Activated CD4-positive, alpha-beta memory T cell treated with anti-CD3 and anti-CD28 coated beads, Interleukin-2, amount 10 ng/mL, durations not matched to agents 7 days and 5 days (primary cell): ENCODE measurements at places on chromosomes 1 and 21. TPM values are rescaled to one million over a fixed set of nuclear protein-coding genes. Genes with fewer than 3 reads are reported as not detected.

DNA sequence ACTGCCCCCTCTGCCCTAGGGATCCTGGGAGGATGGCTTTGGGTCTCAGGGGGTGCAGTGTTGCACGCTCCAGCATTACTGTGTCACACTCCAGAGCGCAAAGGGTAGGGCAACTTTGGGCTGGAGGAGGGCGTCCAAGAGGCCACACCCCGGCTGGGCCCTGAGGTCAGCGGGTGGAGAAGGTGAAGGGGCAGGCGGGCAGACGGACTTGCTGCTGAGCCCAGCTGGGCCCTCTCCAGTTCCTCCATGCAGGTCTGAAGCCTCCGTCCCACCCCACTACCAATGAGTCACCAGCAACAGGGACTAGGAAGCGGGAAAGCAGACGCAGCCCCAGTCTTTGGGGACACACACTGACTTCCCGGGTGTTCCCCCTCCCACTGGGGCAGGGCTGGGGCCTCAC is 116.0 kb downstream of the CASZ1 start:
- DNase-seq, result no peak

DNA sequence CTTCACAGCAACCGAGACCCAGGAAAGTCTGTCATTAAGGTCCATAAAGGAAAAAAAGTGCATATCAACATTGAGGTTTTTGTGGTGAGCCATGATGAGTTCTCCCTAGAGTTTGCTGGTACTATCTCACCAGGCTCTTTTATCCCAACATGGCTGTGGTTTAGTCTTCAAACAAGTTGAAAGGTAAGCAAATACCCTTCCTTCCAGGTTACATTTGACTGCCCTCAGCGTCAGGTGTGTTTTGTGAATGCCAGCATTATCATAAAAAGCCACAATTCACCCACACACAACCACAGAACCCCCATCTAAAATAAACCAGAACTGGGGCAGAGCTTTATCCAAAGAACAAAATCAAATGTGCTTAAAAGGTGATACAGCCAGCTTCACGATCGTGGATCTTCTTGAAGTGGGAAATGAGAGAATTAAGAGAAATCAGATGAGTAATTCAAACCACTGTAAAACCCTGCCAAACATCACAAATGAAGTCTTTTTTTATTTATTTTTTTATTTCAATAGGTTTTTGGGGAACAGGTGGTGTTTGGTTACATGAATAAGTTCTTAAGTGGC is 64.7 kb downstream of the SETD4 start:
- DNase-seq, result no peak

Gene GPR37L1
- not detected for total RNA-seq

Gene MYOM3
- not detected for total RNA-seq

DNA sequence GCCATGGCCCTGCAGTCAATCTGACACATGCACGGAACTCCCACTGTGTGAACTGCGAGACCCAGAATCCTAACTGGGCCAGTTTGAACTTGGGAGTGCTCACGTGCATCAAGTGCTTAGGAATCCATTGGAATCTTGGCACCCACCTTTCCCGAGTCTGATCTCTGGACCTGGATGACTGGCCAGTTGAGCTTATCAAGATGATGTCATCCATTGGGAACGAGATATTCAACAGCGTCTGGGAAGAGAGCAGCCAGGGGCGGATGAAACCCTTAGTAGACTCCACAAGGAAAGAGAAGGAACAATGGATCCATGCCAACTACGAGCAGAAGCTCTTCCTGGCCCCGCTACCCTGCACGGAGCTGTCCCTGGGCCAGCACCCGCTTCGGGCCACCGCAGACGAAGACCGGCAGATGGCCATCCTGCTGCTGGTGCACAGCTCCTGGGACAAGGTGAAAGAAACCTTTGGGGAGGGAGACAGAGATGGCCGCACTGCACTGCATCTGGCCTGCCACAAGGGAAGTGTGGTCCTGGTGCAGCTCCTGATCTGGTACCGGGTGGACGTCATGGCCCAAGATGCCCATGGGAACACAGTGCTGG is 3.1 kb upstream of the TDRD5 start:
- DNase-seq, result no peak

DNA sequence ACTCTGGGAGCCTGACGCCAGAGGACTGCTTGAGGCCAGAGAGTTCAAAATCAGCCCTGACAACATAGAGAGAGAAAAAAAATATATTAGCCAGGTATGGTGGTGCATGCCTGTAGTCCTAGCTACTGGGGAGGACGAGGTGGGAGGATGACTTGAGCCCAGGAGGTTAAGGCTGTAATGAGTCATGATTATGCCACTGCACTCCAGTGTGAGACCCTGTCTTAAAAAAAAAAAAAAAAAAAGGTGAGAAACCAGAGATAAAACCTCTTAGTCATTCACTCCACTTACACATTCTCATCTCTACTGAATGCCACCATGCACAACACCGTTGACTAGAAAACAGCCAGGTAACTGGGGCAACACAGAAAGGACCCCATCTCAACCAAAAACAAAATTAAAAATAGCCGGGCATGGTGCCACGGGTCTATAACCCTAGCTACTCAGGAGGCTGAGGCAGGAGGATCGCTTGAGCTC is 178.1 kb downstream of the SLC45A1 start:
- no peak for DNase-seq

DNA sequence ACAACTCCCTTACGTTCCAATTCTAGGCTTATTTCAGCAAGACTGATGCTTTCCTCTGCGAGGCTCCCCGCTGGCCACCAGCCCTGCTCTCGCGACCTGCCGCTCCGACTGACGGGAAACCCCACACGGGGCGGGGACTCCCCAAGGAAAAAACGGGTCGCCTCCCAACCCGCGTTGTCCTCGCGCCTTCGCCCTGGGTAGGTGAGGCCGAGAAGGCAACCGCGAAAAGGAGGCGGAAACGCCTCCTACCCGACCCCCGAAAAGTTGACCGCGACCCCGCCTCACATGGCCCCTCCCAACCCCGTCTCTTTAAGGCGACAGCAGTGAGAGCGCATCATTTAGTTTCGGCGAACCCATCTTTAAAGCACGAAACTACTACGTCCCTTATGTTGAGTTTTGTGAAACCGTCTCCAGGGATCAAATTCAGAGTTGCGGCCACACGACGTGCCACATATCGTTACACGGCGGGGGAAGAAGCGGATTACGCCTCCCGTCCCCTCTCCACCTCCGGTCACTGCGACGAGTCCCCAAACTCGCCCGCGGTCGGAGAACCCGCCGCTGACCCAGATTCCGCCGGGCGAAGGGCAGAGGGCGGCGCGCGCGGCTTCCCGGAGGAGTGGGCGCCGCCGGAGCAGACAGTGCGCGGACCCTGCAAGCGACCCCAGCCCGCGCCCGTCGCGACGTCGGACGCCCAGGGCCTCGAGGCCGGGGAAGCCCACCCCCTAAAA is 1.2 kb downstream of the ANP32E start:
- peak; percentile 93 for DNase-seq

GRCh38 chr1:245128381-245129101 is 26.2 kb upstream of the KIF26B start:
- DNase-seq, result no peak

DNA sequence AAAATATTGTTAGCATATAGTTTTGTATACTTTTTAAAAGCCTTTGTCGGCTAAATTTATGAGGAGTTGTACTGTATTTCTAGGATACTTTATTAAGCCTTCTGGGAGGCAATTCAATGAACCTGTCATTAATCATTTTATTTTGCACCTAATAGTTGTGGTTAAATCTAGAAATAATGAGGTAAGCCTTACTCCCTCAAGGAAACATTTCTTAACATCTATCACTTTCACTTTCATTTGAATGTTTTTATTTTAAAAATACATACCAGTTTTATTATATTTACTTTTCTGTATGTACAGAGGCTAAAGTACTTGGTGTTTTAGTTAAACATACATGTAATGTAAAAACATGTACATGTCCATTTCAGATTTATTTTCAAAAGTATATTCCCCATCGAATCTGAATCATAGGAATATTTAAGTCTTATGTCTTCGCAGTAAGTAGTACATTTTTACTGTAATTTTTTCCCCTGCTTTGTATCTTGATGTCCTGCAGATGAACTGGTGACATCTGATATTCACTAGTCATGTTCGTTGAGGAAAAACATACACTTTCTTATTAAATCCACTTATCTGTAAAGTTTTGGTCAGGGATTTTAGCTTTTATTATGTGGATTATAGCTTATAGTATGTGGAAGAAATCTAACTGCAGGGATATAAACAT is 82.8 kb downstream of the DISP1 start:
- DNase-seq, result no peak

- DNase-seq, result no peak
Observed at GRCh38 chr1:202590126-202590525, 120.1 kb downstream of the SYT2 start.

DNA sequence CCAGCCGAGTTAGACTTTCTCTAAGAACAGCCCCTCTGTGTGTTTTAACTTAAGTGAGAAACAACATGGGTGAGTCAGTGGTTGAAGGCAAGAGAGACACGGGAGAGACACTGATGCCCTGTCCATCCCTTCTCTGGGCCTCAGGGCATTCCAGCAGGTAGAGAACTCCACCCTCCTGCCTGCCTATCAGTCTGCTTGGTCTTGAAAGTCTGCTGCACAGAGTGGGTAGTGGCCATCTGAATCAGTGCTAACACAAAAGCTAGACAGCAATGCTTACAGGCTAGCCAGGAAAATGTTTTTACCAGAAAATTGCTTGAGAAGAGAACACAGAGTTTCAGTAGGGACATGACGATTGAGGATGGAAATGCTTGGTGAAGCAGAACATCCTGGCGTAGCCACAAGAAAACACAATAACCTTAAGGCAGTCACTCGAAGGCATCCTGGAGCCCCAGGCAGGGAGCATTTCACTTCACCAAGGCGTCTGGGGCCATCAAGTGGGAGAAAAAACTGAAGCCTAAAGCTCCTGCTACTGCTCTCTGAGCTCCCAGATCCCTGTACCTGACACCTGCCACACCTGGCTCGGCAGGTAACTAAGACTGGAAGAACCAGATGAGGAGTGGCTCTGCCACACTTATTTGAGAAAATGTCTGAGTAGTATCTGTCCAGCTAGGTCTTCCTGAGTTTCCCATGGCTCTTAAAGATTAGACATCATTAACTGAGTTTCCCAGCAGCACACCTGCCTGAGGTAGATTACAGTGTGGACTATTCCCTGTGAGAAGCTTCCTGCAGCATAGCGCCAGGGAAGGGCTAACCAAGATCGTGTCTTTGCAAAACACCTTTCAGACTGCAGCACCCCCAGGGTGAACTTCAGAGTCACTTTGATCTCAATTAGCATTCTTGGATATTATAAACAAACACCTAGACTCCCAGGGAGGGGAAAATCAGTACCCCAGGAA is 18.1 kb upstream of the LBR start:
- DNase-seq, result no peak

Gene PRR9
- total RNA-seq, result not detected

DNA sequence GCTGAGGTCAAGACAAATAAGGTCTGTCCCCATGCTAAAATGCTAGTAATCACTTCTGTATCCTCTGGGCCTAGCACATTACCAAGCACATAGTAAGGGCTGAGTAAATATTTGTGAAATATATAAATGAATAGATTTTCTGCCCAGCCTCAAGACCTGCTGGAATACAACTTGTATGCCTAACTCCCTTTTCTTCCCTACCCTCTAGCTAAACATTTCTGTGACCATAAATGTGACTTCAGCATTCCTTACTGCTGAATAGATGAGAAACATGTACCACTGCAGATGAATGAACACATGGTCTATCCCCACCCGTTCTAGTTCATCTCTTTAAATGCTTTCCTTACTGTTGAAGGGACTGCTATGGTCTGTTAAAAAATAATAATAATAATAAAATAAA is 209.0 kb upstream of the HOOK1 start:
- no peak for DNase-seq

Gene TFF3
- total RNA-seq, result not detected

GRCh38 chr1:29801561-29801973 is 565.2 kb downstream of the PTPRU start:
- DNase-seq, result no peak

GRCh38 chr1:177429234-177429633 is 258.5 kb downstream of the BRINP2 start:
- no peak for DNase-seq

DNA sequence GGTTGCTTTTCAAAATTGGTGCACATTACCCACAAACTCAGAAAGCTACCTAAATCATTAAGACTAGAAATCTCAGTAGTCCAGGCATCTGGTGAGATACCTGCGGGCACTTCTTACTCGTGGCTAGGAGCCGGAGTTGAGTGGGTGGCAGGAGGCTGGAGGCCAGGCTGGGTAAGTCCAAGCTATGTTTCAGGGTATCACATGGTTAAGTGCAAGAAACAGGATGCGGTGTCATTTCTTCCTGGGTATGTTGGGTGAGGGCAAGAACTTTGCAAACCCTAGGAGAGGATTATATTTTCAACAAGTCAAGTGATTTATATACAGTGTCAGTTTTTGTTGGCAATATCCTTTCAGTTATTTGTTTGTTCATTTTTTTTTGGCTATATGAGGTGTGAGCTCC is 41.0 kb downstream of the VANGL1 start:
- DNase-seq, result no peak

DNA sequence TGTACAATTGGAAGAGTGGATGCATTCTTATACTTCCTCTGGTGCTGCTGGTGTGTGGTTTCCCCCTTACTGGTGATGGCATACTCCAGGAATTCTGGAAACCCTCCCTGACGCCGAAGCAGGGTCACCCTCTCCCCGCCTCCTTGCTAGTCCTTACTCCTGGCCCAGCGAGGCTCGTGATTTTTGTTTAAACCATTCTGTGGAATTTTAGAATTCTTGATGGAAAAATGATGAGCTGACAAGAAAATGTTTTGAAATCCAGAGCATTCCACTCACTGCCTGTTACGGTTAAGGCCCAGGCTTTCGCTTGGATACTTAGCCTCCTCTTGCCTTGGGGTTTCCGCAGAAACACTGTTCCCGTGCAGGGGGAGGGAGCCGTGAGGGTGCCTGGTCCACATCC is 41.1 kb downstream of the IL6R start:
- no peak for DNase-seq

GRCh38 chr1:54439550-54440223 is 33.5 kb upstream of the SSBP3 start:
- DNase-seq, result no peak

Gene KIF26B
- total RNA-seq, result not detected

Gene CLCNKB
- total RNA-seq, result not detected

Gene ANGPTL1
- total RNA-seq, result not detected

Gene TMEM82
- total RNA-seq, result not detected

GRCh38 chr21:26845066-26845758 is at the start of gene ADAMTS1:
Gene ADAMTS1, minus strand, starts transcription at chr21:26845409. Its CDS starts 455 bp downstream, at chr21:26844954.
- no peak for DNase-seq

DNA sequence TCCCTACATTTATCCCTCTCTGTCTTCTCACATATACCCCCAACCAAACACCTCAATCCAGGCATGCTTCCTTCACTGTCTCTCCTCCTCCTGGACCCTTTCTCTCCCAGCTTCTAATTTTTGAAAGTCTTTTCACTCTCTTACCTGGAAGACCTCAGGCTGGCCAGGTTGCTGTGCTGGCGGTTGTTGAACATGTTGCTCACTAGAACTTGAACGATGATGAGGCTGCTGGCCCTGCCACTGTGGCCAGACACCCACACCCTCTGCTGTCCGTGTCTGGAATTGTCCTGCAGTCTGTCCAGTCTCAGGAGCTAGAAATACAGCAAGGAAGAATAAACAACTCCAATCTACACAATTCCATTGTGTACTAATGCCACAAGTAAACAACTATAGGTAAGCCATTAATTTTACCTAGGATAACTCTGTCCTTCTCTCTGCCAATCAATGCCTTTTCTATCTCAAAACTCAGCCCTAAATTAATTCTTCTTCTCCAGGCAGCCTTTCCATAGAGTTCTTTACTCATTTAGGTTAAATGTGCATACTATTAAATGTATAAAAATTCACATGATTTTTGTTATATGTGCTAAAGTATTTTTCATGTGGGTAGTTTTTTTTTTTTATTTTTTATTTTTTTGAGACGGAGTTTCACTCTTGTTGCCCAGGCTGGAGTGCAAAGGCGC is 5.1 kb upstream of the CTSK start:
- DNase-seq, result peak; percentile 18

- no peak for DNase-seq
Observed at GRCh38 chr1:183804387-183804786, 533 bp upstream of the RGL1 start.
